ENCODE measurements at places on chromosomes 5 and 9. TPM values are rescaled to one million over a fixed set of nuclear protein-coding genes. Genes with fewer than 3 reads are reported as not detected.

DNA sequence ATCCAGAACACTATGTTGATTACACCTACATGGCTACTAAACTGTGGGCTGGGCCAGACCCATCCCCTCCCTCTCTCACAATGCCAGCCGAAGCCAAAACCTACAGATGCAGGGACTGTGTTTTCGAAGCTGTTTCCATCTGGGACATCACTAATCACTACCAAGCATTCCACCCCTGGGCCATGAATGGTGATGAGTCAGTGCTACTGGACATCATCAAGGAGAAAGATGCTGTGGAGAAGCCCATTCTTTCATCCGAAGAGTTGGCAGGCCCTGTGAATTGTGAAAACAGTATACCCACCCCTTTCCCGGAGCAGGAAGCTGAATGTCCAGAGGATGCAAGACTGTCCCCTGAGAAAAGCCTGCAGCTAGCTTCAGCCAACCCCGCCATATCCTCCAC lies 65.0 kb downstream of the ZNF462 start:
- DNase-seq, result no peak

GRCh38 chr9:89442501-89442978 lies 55.4 kb downstream of the SEMA4D start:
- no peak for DNase-seq

- peak; percentile 26 for DNase-seq
These were observed 51.9 kb downstream of the NIPAL4 start for GRCh38 chr5:157511651-157512644.

GRCh38 chr9:68749579-68750159 lies 44.6 kb downstream of the PIP5K1B start:
- no peak for DNase-seq

DNA sequence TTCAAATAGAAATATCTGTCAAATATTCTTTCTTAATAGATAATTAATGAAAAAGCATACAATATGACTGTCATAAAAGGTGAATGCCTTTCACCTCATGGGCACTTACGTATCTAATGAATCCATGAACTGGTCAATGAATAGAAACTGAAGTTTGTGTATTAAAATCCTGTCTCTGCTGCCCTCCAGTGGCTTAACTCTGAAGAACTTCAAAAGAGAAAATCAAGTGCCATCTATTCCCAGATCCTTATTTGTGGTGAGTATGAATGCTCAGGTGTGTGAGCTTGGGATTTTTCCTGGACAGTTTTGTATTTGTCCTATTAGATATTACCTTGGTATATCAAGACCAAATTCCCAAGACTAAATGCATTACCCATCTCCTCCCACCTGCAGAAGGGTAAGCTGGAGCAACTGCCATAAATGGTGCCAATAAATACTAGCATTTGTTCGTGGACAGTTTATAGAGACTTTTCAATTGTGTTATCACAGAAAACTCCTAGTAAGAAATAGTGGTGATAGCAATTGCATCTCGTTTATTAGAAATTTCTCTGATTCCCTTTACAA lies 44.0 kb upstream of the SVEP1 start:
- DNase-seq, result no peak

The SLC1A1 gene
- 6.9 TPM for total RNA-seq

GRCh38 chr5:3715062-3715461 lies 119.4 kb downstream of the IRX1 start:
- no peak for DNase-seq

The LRSAM1 gene
- total RNA-seq, result 12.6 TPM

DNA sequence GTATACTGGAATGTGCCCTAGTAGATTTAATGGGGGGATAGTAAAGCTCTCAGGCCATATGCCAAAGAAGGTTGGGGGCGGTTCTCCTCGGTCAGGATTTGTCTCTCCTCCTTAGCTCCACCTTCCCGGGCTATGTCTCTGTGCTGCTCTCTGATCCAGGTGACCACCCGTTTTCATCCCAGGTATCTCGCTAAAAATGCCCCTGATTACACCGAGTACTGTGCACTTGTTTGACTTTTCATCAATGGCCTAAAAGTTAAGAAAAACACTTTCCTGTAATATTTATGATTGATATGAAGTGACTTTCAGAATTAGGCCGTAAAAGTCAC lies 724 bp downstream of the NDUFS6 start:
- DNase-seq, result no peak

DNA sequence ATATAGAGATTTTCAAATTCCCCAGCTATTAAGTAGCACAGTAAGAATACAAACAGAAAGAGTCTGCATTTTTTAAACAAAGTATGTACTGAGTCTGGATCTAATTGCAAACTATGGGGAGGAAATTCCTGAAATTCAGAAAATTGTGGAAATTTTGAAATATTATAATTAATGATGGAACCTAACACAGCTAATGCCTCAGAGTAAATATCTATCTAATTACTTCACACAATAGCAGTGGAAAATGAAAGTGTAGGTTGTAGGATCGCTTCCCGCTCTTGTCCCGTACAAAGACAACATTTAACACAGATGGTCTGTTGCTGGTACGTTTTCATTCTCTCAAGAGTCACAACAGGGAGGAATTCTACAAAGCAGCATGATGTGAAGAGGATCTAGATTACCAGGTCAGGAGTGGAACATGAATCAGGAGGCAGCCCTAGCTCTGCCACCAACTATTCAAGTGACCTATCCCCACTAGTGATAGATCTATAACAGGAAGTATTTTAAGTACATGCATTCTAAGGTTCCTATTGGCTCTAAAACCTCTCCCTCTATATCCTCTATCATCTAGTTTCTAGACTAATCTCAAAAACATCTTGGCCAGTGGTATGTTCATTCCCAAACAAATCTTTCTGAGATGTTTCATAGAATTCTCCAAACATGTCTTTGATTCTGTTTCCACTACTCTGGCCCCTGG lies 58.9 kb upstream of the GRAMD2B start:
- DNase-seq, result no peak

GRCh38 chr5:54520438-54520846 lies 2.9 kb downstream of the SNX18 start:
- no peak for DNase-seq

The BHMT2 gene
- 4.1 TPM for total RNA-seq

DNA sequence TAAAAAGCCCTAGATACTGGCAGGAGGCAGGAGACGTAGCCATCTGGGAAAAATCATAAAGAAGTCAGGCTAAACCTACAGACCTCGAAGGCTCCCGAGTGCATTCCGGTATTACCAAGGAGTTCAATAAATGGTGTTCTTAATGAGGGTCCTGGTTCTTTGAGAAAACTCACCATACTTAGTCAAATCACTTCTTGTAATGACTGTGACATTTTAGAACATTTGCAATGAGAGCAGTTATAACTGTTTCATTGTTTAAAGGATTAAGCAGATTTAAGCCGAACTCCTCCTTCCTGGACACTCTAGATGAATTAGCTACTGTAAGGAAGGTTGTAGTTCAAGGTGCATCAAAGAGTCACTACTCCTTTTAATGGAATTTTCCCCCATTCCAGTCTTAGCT lies 67.8 kb downstream of the EFNA5 start:
- DNase-seq, result no peak

The REEP5 gene
- total RNA-seq, result 44.5 TPM

- DNase-seq, result no peak
These were observed 291.2 kb downstream of the CDH10 start for GRCh38 chr5:24353611-24354010.

The PLEKHG4B gene
- 3.7 TPM for total RNA-seq

DNA sequence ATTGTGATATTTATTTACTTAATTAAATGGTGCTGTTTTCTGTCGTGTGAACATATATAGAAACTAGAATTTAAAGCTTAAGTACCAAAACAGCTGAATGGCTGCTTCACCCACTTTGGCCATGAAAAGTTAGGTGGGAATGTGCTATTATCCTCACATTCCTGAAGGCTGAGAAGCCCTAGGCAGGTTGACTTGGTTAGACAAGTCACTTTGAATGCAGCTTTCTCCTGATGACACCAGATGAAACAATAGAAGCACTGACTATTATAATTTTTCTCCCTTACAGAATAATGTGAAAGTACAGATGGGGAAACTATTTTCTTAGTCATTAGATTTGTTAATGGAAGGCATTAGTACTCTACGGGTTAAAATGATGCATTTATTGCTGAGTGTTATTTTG lies 65.1 kb upstream of the C5orf46 start:
- DNase-seq, result no peak

The STXBP1 gene
- total RNA-seq, result 13.7 TPM

- no peak for DNase-seq
These were observed 17.6 kb downstream of the PTCH1 start for GRCh38 chr9:95499046-95499676.

The ENC1 gene
- total RNA-seq, result 75.4 TPM

- no peak for DNase-seq
These were observed 13.6 kb downstream of the UNC5A start for GRCh38 chr5:176823869-176824412.

GRCh38 chr5:179274321-179275315 lies 70.6 kb downstream of the ADAMTS2 start:
- no peak for DNase-seq

DNA sequence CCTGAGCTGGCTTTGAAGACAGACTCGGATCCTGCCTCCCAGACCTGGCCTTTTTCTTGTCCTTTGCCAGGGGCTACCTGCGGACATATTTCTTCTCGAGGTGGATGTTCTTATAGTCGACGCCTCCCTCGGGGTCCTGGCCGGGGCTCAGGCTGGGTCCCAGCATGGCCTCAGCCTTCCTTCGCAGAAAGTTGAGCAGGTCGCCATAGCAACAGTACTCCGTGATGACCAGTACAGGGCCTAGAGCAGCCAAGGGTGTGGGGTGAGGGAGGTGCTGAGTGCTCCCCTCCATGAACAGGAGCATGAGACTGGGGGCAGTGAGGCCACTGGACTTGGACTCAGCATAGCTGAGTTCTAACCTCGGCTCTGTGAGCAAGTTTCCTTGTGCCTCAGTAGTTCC lies 26.7 kb downstream of the CSF1R start:
- DNase-seq, result no peak

- DNase-seq, result no peak
These were observed 1.1 kb upstream of the TLX3 start for GRCh38 chr5:171307789-171308452.

DNA sequence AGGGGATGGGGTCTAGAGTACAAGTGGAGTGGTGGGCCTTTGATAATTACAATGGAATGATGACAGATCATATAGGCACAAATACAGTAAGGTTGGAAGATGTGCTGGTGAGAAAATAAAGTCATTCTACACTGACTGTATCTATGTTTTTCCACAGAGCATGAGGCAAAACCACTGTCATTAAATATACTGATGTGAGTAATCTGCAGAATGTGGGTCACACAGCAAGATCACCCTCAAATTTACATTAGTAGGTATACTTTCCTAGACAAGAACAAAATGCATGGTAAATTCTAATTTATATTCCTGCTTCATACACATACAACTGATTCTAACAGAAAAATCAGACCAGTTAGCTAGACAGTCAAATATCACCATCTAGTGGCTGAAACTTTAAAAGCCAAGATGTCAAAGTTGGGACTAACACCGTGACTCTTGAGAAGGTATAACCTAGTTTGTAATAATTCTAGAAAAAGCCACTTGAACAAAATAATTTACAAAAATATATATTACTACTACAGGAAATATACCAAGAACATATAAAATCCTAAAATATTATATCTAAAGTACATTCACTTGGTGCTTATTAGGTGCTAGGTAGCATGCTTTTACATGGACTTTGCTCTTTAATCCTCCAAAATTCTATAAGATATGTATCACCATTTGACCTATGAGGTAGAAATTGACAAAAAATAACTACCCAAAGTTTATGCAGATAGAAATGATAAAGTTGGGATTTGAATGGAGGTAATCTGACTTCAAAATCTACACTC lies 19.5 kb downstream of the TTC33 start:
- peak; percentile 37 for DNase-seq
